ENCODE measurements at places on chromosomes 1 and 21.

- DNase-seq = peak; percentile 43
Observed at GRCh38 chr1:224644553-224645154, 28.5 kb downstream of the CNIH3 start.

GRCh38 chr1:233304489-233305102, 9.1 kb upstream of the PCNX2 start:
- no peak for DNase-seq

- DNase-seq = no peak
Observed at GRCh38 chr1:159803956-159804689, 2.0 kb downstream of the FCRL6 start.

DNA sequence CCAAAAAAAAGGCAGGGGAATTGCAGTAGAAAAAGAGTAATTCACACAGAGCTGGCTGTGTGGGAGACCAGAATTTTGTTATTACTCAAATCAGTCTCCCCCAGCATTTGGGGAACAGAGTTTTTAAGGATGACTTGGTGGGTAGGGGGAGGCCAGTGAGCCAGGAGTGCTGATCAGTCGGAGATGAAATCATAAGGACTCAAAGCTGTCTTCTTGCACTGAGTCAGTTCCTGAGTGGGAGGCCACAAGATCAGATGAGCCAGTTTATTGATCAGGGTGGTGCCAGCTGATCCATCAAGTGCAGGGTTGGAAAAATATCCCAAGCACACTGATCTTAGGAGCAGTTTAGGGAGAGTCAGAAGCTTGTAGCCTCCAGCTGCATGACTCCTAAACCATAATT, 23.7 kb upstream of the EDARADD start:
- DNase-seq = no peak

- DNase-seq = peak; percentile 85
Observed at GRCh38 chr1:39204441-39205081, at the start of gene MACF1. Gene MACF1, plus strand, starts transcription at chr1:39204695. Its CDS starts 328 bp downstream, at chr1:39205023.

- no peak for DNase-seq
Observed at GRCh38 chr21:26117972-26118367, 52.6 kb downstream of the APP start.

- no peak for DNase-seq
Observed at GRCh38 chr1:173823781-173824314, 625 bp upstream of the DARS2 start.

DNA sequence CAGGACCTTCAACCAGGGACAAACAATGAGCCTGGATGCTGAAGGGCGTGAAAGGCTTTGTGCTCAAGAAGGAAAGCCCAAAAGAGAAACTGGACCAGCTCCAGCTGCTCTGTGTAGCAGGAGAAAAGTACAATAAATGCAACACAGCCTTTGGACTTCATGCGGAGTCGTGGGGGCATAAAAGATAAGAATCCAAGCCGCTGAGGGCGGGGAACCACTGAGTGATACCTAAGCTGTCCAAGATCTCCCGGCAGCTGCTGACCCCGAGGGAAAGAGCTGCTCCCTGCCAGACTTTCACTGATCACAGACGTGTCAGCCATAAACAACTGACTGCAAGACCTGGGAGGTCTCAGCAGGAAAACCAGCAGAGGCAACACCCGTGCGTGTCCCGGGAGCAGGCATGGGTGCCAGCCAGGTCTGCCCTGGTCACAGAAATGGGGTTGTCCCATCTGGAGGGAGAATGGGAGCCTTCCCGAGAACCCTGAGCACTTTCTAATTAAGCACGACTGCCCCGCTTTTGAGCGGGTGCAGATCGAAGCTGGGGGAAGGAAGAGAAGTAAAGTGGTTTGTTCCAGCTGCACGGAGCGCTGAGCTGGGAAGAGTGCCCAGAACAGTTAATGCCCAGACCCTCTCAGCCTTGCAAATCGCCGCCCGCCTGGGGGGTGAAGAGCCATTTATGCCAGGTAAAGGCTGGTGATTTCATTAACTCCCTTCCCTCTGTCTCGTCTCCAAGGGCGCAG, 68.3 kb upstream of the TARDBP start:
- no peak for DNase-seq

DNA sequence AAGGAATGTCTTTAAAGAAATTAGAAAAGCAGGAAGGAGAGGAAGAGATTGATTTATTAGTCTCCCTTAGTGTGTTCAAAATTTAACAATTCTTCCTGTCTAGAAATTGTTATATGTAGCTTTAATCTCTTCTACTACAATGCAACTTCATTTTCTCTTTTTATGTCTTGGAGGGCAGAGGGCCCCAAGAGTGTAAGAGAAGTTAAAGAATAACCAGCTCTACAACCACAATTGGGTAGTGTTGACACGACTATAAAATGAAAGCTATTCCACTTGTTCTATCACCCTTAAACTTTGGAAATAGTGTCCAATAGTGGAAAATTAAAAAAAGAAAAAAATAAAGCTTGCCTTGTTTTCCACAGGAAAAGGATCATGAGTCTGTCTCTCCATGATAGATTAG, 82.6 kb upstream of the DPYD start:
- DNase-seq = no peak

- no peak for DNase-seq
Observed at GRCh38 chr21:38525454-38525853, 27.2 kb upstream of the ERG start.

- DNase-seq = no peak
Observed at GRCh38 chr1:29282135-29282923, 46.0 kb downstream of the PTPRU start.
